ENCODE measurements at places on chromosomes 13 and 19.
A peak's percentile ranks its signal among the peaks of the same experiment; 100 is the strongest.

DNA sequence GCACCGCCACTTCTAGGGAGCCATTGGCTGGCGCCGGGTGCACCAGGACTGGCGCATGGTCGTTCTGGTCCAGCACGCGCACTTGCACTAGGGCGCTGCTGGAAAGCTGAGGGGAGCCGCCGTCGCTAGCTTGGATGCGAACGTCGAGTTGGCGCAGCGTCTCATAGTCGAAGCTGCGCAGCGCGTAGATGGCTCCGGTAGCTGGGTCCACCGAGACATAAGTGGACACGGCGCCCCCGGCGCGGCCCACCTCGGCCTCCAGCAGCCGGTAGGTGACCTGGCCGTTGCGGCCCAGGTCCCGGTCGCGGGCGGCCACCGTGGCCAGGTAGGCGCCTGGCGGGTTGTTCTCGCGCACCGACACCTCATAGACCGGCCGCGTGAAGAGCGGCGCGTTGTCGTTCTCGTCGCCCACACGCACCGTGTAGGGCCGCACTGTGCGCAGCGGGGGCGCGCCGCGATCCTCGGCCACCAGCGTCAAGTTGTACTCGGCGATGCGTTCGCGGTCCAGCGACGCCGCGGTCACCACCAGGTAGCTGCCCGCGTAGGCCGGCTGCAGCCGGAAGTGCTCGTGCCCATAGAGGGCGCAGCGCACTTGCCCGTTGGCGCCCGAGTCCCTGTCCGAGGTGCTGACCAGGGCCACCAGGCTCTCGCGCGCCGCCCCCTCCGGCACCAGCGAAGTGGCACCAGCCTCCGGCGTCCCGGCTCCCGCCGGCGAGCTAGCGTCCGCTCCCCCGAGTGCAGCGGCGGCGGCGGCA lies 1.7 kb downstream of the PCDH8 start:
- DNase-seq = no peak

- peak; percentile 96 for DNase-seq
Observed at GRCh38 chr19:55674841-55675660, at the start of gene EPN1. Gene EPN1 (plus strand): TSS chr19:55675226. CDS start chr19:55678628, 3,402 bp downstream.

- no peak for DNase-seq
Observed at GRCh38 chr13:113328851-113329250, 31.8 kb downstream of the LAMP1 start.

GRCh38 chr13:46182491-46182877 lies 507 bp upstream of the LCP1 start:
- no peak for DNase-seq

DNA sequence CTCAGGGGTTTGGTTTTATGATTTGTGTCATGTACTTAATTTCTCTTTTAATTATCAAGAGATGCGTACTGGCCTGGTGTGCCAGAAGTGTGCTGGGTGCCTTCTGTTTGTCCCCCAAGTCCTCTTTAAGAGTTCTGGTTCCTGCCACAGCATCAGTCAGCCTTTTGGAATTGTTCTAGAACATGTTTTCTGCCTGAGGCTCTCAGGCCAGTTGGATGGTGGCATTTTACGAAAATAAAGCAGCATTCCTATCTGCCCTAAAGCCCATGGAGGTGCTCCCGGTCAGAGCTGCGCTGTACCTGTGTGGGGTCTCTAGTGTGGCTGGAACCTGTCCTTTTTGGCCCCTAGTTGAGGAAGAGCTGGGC lies 54.1 kb downstream of the TSSK6 start:
- DNase-seq = no peak

DNA sequence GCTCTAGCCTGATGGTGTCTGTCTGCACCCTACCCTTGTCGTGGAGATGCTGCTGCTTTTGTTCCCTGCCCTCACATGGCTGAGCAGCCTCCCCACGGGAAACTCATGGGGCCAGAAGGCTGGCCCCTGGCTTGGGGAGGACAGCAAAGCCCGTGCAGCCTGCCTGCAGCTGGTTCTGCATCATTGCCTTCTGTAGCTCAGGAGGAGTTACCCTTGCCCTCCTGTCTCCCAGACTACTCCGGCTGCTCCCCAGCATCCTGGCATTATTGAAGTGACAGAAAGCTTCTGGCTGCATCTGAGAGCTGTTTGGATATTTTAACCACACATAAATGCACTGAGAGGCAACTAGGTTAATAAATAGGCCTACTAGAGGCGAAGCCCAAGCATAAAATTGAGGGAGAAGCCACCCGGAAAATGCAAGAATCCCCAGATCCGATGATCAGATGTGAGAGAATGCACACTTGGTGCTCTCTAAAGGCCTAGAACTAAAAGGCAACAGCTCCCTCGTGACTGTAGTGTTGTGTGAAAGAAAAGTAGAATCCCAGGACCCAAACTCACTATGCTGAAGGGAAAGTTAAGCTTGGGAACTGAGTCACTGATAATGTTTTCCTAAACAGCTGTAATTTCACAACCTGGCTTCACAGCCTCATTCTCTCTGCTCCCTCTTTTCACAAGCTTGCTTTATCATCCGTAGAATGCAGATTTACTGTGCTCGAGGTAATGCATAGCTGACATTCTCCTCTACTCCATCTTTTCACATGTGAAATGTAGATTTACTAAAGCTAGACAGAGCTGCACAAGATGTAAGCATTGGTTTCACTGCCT lies 110.8 kb downstream of the TNFRSF19 start:
- DNase-seq = no peak

GRCh38 chr19:18114483-18114882 lies 16.9 kb downstream of the MAST3 start:
- no peak for DNase-seq

- DNase-seq = no peak
Observed at GRCh38 chr13:97240788-97241734, 18.9 kb downstream of the MBNL2 start.

DNA sequence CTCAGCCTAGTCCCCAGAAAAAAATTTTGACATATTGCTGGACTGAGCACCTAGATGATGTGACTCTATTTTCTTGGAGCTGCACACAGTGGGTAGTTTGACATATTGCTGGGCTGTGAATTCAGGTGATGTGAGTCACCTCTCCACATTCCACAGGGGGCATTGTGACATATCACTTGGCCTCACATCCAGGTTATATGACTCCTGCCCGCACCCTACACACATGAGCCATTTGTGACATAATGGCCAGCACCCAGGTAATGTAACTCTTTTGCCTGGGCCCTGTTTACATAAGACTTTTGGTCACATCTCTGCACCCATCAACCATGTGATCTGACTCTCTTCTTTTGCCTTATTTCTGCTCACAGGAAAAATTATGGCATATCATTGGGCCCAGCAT lies 55.1 kb upstream of the ZNF43 start:
- no peak for DNase-seq

DNA sequence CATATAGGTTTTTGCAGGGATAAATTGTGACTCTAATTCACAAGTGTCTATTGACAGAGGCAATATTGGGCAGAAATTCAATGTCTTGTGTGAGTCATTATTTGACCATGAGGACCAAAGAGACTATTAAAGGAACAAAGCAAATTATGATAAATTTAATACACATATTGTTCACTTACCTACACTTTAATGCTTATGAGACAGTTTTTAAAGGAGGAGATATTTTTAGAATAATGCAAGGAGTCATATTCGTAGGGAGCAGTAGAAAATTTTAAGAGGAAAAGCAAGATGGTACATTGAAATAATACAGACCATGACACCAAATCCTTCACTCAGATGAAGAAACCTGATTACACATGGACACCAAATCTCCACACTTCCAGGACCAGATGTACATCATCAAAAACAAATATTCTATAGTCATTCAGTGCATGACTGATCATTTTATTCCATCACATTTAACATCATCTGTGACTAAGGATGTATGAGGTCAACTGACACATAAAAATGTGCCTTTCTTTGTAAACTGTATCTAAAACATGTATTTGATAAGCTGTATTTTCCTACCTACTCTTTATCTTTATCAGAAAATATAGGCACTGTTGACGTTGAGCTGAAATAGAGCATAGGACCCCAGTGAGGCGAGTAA lies 4.2 kb upstream of the OR7A17 start:
- DNase-seq = no peak

DNA sequence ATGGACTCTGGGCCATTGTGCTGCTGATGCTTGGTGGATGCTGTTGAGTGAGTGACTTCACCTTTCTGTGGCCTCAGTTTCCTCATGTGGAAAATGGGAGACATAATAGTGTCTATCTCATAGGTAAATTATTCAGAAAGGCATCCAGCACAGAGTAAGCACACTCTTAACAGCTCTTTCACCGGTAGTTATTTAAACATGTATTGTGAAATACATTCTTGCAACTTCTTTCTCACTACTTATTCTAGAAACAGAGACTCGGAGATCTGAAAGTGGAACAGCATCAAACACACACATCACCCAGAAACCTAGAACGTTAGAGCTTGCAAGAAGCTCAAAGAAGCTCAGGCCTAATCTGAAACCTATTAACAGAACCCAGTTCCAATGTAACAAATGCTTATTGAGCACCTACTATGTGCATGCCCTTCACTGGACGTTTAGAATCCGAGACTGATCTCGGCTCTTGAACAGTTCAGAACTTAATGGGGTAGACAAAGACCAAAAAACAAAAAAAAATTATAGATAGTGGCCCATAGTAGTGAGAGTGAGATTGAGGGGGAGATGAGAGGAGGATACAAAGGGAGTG lies 4.1 kb downstream of the ZSWIM9 start:
- DNase-seq = no peak

DNA sequence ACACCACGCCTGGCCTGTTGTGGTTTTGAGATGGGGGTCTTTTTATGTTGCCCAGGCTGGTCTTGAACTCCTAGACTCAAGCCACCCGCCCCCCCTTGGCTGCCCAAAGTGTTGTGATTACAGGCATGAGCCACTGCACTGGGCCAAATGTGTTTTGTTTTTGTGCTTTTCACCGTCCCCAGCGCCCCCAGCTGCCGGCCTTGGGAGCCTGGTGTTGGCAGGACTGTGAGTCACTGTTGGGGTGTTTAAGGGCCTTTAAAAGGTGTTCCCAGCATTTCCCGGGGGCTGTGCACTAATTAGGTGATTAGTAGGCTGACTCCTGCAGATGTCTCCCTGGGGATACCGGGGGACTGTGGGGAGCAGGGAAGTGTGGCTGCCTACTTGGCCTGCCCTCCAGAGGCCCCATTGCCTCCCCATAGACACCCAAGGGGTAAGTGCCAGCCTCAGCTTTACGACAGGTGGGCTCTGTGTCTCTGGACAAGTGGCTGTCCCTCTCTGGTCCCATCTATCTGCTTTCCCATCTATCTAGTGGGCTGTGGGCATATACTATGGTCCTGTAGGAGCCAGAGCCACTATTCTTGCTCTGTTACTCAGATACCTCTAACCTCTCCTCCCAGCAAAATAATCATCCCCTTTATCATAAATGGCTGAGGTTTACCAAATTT lies 11.8 kb upstream of the TLE5 start:
- DNase-seq = no peak

- no peak for DNase-seq
Observed at GRCh38 chr19:30670011-30670329, 297.8 kb downstream of the ZNF536 start.
